ENCODE measurements at places on chromosomes 1 and 21.

- no peak for DNase-seq
Measured at GRCh38 chr1:168728473-168729404, at the start of gene DPT. Gene DPT (minus strand): TSS chr1:168729206. CDS start chr1:168729174, 32 bp downstream.

- DNase-seq = no peak
Measured at GRCh38 chr1:87867626-87868025, 538.9 kb downstream of the LMO4 start.

GRCh38 chr1:212234431-212235395, 50.5 kb upstream of the PPP2R5A start:
- DNase-seq = peak; percentile 95

GRCh38 chr1:116380499-116381242, 7.6 kb downstream of the ATP1A1 start:
- DNase-seq = no peak

- no peak for DNase-seq
Measured at GRCh38 chr1:213650603-213651002, 337.2 kb upstream of the PROX1 start.

GRCh38 chr1:30011970-30012369, 711.4 kb downstream of the MATN1 start:
- DNase-seq = no peak

DNA sequence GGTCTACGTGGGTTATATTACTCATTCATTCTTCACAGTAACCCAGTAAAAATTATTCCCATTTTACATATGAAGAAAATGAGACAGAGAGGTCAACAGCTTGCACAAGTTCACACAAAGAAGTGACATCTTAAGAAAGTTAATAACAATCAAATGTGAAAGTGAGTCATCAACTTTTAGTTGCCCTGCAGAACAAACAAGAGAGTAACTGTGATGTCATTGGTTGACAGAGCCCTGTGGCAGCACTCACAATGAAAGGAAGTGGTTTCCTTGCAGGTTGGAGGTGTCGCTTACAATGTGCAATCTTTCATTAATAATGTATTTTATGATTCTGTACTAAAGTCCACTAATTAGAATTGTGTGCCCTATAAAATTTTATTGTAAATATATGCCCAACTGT, 369.6 kb downstream of the RYR2 start:
- DNase-seq = no peak

GRCh38 chr21:41170442-41170841, 2.5 kb downstream of the BACE2 start:
- DNase-seq = peak; percentile 58

DNA sequence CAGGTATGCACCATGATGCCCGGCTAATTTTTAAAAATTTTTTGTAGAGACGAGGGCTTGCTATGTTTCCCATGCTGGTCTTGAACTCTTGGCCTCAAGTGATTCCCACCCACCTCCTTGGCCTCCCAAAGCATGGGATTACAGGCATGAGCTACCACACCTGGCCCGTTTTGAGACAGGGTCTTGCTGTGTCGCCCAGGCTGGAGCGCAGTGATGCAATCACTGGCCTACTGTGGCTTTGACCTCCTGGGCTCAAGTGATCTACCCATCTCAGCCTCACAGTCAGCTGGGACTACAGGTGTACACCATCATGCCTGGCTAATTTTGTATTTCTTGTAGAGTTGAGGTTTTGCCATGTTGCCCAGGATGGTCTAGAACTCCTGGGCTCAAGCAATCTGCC, 7.5 kb upstream of the SH3D21 start:
- DNase-seq = no peak

All from kidney glomerular epithelial cell (primary cell).